Lower leg skin (tissue), 4 donors: ENCODE measurements at places on chromosomes 1 and 21.

GRCh38 chr1:15349133-15349532, 60.6 kb upstream of the EFHD2 start:
- no peak for DNase-seq

- DNase-seq: no peak
These were observed 125.9 kb upstream of the IRF2BP2 start for GRCh38 chr1:234735916-234736315.

DNA sequence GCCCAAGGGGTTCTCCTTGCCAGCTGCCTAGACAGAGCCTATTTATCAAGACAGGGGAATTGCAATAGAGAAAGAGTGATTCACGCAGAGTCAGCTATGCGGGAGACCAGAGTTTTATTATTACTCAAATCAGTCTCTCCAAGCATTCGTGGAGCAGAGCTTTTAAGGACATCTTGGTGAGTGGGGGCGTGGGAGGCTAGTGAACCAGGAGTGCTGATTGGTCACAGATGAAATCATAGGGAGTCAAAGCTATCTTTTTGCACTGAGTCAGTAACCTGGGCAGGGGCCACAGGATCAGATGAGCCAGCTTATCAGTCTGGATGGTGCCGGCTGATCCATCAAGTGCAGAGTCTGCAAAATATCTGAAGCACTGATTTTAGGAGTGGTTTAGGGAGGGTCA, 64.8 kb upstream of the MRPS6 start:
- DNase-seq: no peak

- DNase-seq: no peak
These were observed 24.7 kb upstream of the PTCH2 start for GRCh38 chr1:44867801-44868200.

DNA sequence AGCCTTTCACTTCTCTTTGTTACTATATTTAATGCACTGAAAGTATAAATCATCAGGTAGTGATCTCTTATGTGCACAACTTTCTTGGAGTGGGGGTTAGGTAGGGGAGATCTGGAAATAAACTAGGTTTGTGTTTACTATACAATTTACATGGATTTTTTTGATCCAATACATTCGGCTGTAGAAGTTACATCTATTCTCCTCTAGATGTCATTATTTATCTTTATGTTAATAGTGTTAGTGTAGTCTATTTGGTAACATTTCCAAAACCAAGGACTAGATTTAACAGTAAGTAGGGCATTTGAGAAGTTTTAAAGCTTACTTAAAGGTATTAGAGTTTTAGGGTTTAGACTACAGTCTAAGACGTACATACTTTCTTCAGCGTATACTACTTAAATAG, 5.4 kb downstream of the VPS45 start:
- DNase-seq: no peak

DNA sequence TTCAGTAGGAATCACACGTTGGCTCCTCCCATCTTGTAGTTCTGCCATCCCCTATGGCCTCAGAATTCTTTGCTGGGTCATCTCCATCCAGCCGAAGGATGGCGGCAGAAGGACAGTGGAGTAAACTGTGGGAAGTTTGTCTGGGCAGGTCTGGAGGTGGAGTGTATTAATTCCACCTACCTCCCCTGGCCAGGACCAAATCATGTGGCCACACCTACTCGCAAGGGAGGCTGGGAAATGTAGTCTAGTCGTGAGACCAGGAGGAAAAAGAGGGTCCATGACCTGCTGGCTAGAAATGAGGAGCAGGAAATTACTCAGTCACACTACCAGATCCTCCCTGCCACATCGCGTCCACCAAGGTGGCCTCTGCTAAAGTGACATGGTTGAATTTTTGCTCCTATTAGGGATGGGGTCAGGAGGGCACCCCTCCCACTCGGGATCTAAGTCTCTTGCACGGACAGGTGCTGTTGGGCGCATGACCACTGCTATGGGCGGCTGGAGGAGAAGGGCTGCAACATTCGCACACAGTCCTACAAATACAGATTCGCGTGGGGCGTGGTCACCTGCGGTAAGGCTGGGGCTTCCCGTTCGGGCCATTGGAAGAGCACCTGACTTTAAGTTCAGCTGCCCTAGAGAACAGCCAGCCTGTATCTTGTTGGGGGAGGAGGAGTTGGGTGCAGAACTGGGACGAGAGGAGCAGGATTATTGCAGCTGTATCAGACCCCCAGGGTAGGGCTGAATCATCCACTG, 19.5 kb downstream of the PLA2G5 start:
- DNase-seq: no peak

- DNase-seq: no peak
These were observed 53.9 kb upstream of the GNG12 start for GRCh38 chr1:67887146-67887545.

DNA sequence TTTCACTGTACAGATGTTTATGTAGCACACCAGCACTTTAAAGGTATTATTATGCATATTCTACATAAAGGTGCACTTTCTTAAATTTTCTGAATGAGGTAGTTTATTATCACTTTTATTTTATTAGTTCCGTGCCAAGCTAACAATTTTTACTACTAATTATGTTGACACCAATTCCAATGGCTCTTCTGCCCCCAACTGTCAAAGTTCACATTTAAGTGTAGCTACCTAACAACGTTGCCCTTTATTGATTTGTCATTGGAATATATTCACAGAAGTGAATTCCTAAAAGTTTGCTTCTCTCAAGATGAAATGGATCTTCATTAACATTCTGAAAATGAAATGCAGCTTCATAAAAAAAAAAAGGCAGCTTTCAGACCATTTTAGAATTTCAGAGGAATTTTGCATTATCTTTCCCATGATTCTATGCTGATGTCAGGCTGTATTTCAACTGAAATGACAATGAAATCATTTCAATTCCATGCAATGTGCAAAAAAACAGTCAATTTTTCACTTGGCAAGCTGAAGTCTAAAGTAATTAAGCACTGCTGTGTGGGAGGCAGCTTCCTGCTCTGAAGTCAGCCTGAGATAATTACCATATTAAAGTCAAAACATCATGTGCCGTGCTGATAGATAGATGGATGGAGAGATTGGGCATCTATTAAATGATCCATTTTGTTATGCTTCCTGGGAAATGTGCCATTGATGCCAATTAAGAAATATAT, 229.2 kb downstream of the TTLL7 start:
- no peak for DNase-seq

DNA sequence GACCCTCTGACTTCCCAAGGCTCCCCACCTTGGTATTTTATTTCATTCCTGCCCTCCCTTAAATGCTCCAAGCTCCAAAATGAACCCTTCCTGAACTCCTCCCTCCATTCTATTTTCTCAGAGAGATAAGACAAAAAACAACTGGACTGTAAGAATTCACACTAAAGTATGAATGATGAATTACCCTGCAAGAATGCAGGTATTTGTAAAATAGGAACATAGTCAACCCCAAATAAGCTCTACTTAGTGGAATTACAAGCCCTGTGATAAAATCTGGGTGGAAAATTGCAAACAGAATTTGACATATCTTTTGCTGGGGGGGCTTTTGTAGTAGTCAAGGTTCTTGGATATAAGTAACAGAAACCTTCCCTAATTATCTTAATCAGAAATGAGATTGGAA, 67.8 kb upstream of the GJA8 start:
- DNase-seq: no peak

- no peak for DNase-seq
These were observed 5.5 kb upstream of the SYNJ1 start for GRCh38 chr21:32733356-32733755.
